ENCODE measurements at places on chromosomes 12 and 14. TPM values are rescaled to one million over a fixed set of nuclear protein-coding genes. Genes with fewer than 3 reads are reported as not detected.

GRCh38 chr14:24875991-24876878 is 173.7 kb downstream of the STXBP6 start:
- no peak overlapping the region for H3K27ac ChIP-seq
- no peaks in the 10 kb centered on the region for H3K4me1 ChIP-seq
- DNase-seq, result no peak
- no peaks in the 10 kb centered on the region for H3K36me3 ChIP-seq

MYH6 gene
- 0.16 TPM for total RNA-seq

- H3K27ac ChIP-seq, result no peak overlapping the region
- H3K27me3 ChIP-seq, result peaks cover 9% of the 10 kb centered on the region
- no peak for DNase-seq
Observed at GRCh38 chr14:103023881-103024473, 33.4 kb downstream of the CDC42BPB start.

ACVRL1 gene
- total RNA-seq, result not detected

TCL1B gene
- total RNA-seq, result not detected

NOPCHAP1 gene
- total RNA-seq, result 35.2 TPM

DPY19L2 gene
- 0.70 TPM for total RNA-seq

DNA sequence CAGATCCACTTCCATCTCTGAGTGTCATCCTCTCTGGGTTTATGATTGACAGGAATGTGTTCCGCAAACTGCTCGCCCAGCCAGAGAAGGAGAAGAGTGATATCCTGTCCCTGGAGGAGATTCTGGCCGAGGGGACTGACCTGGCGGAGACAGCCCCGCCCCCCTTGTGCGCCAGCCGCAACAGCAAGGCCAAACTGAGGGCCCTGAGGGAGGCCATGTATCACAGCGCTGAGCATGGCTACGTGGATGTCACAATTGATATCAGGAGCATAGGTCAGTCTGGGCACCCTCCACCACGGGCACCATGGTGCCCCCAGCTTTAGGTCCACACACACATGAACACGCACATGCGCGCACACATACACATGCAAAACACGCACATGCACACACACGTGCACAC is 67.5 kb upstream of the PWP1 start:
- H3K36me3 ChIP-seq, result peaks cover 2% of the 10 kb centered on the region
- H3K27ac ChIP-seq, result no peak overlapping the region
- no peak for DNase-seq
